ENCODE measurements at places on chromosomes 6 and 20.

- no peak for DNase-seq
These were observed 36.6 kb downstream of the AIG1 start for GRCh38 chr6:143097224-143097795.

DNA sequence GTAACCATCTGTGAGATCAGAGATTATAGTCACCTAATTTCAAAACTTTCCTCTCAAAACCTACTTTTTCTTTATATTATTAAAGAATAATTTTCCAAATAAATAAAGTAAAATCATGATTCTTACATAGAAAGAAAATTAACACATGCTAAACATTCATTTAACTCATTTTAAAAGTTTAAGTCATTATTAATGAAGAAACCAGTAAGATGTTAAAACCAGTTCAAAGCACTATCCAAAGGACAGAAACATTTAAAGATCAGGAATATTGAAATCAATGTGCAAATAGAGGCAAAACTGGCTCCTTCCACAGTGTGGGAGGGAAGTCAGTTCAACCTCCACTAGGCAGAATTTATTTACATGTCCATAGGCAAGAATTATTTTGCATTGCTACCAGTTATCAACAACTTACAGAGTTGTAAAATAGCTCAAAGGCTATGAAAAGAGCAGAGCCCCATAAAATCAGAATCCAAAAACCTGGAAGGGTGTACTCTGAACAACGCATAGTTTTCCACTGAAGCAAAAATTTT is 146.9 kb downstream of the KHDC1L start:
- DNase-seq: no peak

- DNase-seq: no peak
These were observed 8.6 kb upstream of the FOXF2 start for GRCh38 chr6:1380625-1381427.

DNA sequence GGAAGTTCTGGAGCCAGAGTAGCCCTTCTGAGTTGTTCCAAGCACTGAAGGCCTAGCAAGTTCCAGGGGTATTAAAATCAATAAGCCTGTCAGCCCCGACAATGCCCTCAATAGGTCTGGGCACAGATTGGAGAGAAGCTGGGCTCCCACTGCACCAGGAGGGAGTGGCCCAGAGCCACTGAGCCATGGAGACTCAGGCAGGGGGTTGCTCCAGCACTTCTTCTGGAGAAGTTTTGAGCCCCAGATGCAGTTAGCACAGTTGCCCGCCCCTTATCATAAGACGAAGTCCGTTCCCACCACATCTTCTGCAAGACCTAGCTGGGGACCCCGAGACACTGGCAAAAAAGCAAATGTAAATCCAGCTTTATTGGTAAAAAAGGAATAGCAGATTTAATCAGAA is 13.0 kb downstream of the DEFB132 start:
- DNase-seq: no peak

- DNase-seq: no peak
These were observed 6.8 kb upstream of the JAG1 start for GRCh38 chr20:10680571-10680970.

DNA sequence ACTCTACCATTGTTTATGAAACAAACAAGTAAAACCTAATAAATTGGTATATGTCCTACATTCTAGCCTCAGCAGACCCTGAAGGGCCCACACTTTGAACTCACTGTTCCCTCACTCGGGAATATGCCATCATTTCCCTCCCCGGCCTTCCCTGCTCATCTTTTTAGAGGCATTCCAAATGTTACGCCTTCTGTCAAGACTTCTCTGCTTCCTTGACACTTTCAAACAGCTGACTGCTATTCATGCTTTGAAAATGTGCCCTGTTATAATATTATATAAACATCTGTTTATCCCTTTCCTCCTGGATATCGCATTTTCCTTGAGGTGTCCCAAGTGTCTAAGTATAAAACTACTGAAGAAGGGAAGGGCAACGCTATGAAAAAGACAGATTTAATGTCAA is 249.5 kb upstream of the THEMIS start:
- DNase-seq: no peak

GRCh38 chr20:37102571-37102970 is 6.8 kb upstream of the RBL1 start:
- DNase-seq: no peak

DNA sequence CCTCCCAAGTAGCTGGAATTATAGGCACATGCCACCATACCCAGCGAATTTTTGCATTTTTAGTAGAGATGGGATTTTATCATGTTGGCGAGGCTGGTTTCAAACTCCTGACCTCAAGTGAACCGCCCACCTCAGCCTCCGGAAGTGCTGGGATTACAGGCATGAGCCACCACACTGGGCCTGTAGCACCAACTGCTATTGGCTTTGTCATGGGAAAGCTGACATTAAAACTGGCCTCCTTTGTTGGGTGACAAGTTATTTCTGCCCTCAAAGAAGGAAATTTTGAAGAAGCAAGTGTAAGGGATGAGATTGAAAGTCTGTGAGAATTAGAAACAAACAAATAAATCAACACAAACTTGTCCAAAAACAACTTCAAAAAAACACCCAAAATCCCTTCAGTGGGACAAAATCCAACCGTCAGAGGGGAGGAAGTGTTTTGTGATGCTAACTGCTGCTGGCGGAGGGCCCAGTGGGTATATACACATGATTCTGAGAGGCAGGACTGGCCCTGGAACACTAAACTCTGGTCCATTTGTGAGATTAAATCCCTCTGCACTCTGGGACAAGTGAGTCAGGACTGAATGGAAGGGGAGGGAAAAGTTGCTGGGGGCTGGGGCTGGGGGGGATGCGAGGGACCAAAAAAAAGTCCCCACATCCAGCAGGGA is 87.5 kb upstream of the NAA20 start:
- no peak for DNase-seq

GRCh38 chr20:51758978-51759544 is 9.1 kb downstream of the ATP9A start:
- no peak for DNase-seq

- DNase-seq: no peak
These were observed 109.2 kb upstream of the CDYL start for GRCh38 chr6:4666886-4667513.

DNA sequence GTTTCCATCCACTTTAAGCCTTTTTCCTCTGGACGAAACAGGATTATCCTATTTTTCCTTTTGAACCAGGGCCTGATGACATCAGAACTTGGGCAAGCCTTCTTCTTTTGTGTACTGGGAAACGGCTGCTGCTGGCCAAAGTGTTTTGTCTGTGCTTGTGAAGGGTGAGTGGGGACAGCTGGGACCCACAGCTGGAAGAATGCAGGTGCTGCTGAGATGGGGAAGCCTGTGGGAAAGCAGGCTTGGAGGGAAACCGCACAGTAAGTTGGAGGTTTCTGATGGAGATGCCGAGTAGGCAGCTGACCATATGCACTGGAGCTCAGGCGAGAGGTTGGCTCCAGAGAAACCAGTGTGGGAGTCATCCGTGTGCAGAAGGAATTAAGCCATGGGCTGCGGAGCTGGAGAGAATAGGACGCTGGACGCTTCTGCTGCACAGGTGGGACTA is 8.5 kb upstream of the PSMG4 start:
- no peak for DNase-seq

- DNase-seq: peak; percentile 64
These were observed 129.2 kb downstream of the HFE start for GRCh38 chr6:26216359-26216885.

- no peak for DNase-seq
These were observed 46.8 kb upstream of the TMEM217 start for GRCh38 chr6:37304766-37305165.

DNA sequence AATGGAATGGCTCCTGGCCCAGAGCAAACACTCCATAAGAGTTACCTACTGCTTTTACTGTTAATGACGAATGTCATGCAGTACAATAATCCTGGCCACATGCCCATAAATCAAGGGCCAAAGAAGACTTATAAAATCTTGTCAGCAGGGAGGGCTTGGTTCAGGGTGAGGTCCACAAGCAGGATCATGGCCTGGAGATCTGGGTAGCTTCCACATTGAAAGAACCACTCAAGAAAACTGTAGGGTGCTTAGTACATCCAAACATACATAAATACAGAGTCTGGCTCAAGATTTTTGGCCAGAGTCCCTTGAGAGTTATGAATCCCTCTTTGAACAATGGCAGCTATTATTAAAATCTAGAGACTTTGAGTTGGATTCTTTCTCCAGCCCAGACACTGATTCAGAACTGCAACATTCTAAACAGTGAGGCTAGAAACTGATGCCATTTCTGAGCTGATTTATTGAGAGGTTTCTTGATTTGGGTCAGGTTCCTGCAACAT is 188.7 kb downstream of the CDC5L start:
- no peak for DNase-seq

DNA sequence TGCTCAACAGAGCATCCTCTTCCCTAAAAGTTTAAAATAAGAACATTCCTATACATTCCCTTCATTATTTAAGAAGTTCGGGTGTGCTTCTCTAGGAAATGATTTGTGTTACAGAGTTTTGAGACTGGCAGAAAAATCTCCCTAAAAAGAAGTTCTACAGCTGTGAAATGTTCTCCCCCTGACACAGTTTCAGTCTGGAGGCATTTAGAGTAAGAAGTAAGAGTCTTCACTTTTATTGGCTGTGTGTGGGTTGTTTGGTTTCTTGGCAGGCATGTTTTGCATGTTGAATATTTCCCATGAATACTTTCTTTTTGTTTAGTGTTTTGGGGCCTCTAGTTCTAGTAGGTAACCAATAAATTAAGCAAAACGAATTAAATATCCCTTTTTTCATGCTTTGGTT is 195.9 kb downstream of the TENT5A start:
- no peak for DNase-seq

- no peak for DNase-seq
These were observed 46.9 kb downstream of the PDE10A start for GRCh38 chr6:165616116-165616515.

DNA sequence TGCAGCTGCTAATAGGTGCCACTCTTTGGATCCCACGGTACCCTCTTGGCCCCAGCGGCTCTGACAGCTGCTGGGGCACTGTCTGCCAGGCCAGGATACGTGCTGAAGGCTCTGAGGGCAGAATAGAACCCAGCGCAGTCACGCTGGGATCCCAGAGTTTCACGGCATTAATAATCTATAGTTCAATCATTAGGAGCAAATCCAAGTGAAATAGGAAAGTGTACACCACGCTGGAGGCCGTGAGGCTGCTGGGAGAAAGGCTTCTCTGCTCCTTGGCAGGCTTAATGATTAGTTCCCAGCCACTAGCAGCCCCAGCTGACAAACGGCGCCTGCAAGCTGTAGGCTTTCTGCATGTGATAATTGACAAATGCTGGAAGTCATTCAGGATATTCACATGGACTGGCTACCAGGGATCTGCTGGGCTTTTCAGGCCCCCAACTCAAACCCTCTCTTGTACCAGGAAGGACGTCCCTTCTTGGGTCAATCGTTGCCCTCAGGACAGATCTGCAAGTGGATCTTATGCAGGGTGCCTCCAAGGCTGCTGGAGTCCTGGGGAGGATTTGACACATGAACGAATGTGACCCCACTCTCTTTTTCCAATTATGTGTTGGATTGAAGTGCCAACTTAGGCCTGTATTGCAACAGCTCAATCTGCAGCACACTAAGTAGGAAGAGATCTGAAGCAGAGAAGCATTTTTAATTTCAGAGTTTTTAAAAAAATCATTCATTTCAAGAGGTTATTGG is 50.1 kb upstream of the INSM1 start:
- DNase-seq: no peak

GRCh38 chr6:39266375-39266774 is 37.1 kb upstream of the KCNK5 start:
- DNase-seq: no peak
